ENCODE measurements at places on chromosomes 3 and 15. TPM values are rescaled to one million over a fixed set of nuclear protein-coding genes. Genes with fewer than 3 reads are reported as not detected.

Gene CCDC54
- total RNA-seq, result not detected

Gene LINGO1
- total RNA-seq, result not detected

Gene CCK
- not detected for total RNA-seq

Gene MRPS11
- total RNA-seq, result 5.0 TPM

Gene TMIE
- total RNA-seq, result 0.31 TPM

Gene GOLGA6B
- total RNA-seq, result not detected

Gene GHSR
- total RNA-seq, result not detected

Gene CYP8B1
- under 0.01 TPM for total RNA-seq

Gene ALS2CL
- 5.4 TPM for total RNA-seq

Gene ADGRG7
- total RNA-seq, result not detected

Gene TUSC7
- not detected for total RNA-seq

Gene ACAA1
- 34.8 TPM for total RNA-seq

Gene FSIP1
- 0.94 TPM for total RNA-seq

Gene KNG1
- total RNA-seq, result 0.21 TPM

Gene ADCY5
- not detected for total RNA-seq

Gene CSPG5
- 0.10 TPM for total RNA-seq

Gene PPP1R14D
- not detected for total RNA-seq

Gene PRKCD
- 10.2 TPM for total RNA-seq

Gene CACNA2D3
- 2.0 TPM for total RNA-seq

Gene IL17RB
- total RNA-seq, result 0.10 TPM

Gene SLC9C1
- 0.10 TPM for total RNA-seq

Gene FILIP1L
- 0.42 TPM for total RNA-seq

Gene LCTL
- not detected for total RNA-seq

Gene BLM
- 5.8 TPM for total RNA-seq

Gene CPNE4
- total RNA-seq, result 0.10 TPM

Gene STAC
- total RNA-seq, result under 0.01 TPM

Gene SCAANT1
- total RNA-seq, result not detected

Gene APH1B
- total RNA-seq, result 13.0 TPM

Gene CPLX3
- total RNA-seq, result not detected

Gene FES
- total RNA-seq, result 27.9 TPM

Gene CATSPER2
- 2.5 TPM for total RNA-seq

Gene TMEM207
- not detected for total RNA-seq

Gene PLCH1
- 0.94 TPM for total RNA-seq

Gene GRK7
- total RNA-seq, result 0.10 TPM

Gene PYGO1
- under 0.01 TPM for total RNA-seq

Gene ERC2
- 0.10 TPM for total RNA-seq

Gene EXD1
- total RNA-seq, result not detected

Gene MESP2
- not detected for total RNA-seq

Gene EDC3
- 3.7 TPM for total RNA-seq

Gene CMTM7
- total RNA-seq, result 17.0 TPM

Gene LSMEM2
- total RNA-seq, result not detected

Gene FANCD2OS
- not detected for total RNA-seq

Gene KLHL6
- 24.9 TPM for total RNA-seq

Gene TMEM158
- total RNA-seq, result 1.9 TPM

Gene A4GNT
- total RNA-seq, result not detected

Gene CSPG4
- under 0.01 TPM for total RNA-seq

Gene TERC
- 382 TPM for total RNA-seq

Gene MORF4L1
- total RNA-seq, result 484 TPM

Gene DLG1
- 48.0 TPM for total RNA-seq

Gene TM4SF1
- 0.84 TPM for total RNA-seq

Data from mononuclear cell (primary cell).